Right cardiac atrium (tissue), 5 donors: ENCODE measurements at places on chromosomes 16 and 17.

DNA sequence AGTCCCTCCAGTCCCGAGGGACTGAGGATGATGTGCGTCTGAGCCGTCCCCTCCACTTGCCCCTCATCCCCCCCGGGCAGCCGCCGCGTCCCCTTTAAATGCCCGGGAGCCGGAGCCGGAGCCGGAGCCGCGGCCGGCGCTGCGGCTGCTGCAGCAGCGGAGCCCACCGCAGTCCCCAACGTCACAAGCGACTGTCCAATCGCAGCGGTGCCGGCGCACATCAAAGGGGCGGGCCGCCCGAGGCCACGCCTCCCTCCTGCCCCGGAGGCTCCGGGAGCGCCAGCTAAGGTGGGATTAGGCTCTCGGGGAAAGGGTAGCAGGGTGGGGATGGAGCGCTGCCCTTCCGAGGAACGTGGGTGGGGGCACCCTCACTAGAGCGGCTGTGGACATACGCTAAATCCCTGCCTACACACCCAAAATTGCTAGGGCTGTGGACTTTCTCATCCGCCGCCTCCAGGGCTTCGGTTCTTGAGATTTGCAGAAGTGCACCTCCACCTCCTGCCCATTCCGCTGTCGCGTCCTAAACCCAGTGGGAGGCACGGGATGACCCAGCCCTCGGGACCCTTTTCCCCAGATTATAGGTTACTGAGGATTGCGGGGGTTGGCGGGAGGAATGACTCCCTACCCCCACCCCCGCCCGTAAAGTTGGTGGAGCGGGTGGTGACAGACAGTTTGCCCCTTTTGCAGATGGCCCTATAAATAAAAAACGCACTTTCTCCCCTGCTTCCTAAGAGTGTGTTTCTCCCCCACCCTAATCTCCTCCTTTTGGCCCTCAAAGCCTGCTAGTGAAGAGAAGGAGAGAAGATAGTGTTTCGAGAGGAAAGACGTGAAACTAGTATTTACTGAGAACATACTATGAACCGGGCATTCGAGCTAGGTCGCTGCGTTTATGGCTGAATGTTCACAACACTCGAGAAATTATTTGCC is at the start of gene PHOSPHO1:
PHOSPHO1 (minus strand) TSS at position 152 of the 927 bp plus-strand sequence. CDS start 4,096 bp downstream, outside the sequence.
- peak; percentile 94 for DNase-seq

- DNase-seq = peak; percentile 88
Measured at GRCh38 chr17:73192894-73193701, at the start of gene COG1. Gene COG1, plus strand, starts transcription at chr17:73193055. Its CDS starts 15 bp downstream, at chr17:73193070.

- peak; percentile 81 for DNase-seq
Measured at GRCh38 chr17:83091257-83092141, 12.1 kb downstream of the METRNL start.

DNA sequence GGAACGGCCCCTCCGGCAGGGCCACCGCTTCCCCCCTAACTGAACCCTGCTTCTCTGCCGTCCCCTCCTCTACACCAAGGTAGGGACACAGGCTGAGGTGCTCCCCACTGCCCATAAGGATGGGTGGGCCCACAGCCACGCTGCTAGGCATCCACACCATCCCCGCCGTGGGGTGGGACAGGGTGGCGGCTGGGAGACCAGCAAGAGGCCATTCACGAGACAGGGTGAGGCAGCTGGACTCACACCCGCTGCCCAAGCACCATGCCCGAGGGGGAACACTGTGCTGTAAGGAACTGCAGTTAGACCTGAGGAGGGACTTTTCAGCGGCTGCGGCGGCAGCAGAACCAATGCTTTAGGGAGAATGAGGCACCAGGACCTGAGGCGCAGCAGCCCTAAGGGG is 47.5 kb upstream of the RRN3 start:
- no peak for DNase-seq

GRCh38 chr17:74214484-74215341 is 1.3 kb downstream of the TTYH2 start:
- DNase-seq = peak; percentile 75

GRCh38 chr16:9152649-9153501 is 61.4 kb downstream of the HAPSTR1 start:
- DNase-seq = no peak

GRCh38 chr17:17421346-17422216 is 55.2 kb upstream of the MED9 start:
- DNase-seq = no peak

- no peak for DNase-seq
Measured at GRCh38 chr17:36932694-36933511, 4.4 kb upstream of the LHX1 start.

- no peak for DNase-seq
Measured at GRCh38 chr17:61345825-61346666, 53.6 kb upstream of the TBX2 start.

GRCh38 chr17:77891602-77892001 is 66.9 kb upstream of the TNRC6C start:
- peak; percentile 18 for DNase-seq

- DNase-seq = no peak
Measured at GRCh38 chr17:4487820-4488716, 10.6 kb upstream of the SPNS2 start.

GRCh38 chr17:12118617-12119016 is 97.9 kb downstream of the MAP2K4 start:
- DNase-seq = no peak

DNA sequence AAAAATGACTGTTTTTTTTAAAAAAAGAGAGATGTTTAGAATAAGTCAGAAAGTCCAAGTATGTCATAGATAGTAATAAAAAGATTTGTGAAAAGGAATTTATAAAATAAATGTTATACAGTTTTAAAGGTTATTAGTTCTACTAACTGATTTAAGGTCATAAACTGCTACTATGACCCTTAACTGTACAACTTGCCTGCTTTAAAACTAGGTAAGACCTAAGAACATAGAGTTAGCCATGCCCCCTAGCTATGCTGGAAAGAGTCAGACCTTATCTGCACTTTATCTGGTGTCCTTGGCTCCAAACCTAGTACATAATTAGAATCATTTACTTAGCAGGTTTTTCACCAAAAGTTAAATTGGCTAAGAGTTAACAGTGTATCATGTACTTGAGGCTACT is 23.5 kb upstream of the SLC6A2 start:
- DNase-seq = no peak

DNA sequence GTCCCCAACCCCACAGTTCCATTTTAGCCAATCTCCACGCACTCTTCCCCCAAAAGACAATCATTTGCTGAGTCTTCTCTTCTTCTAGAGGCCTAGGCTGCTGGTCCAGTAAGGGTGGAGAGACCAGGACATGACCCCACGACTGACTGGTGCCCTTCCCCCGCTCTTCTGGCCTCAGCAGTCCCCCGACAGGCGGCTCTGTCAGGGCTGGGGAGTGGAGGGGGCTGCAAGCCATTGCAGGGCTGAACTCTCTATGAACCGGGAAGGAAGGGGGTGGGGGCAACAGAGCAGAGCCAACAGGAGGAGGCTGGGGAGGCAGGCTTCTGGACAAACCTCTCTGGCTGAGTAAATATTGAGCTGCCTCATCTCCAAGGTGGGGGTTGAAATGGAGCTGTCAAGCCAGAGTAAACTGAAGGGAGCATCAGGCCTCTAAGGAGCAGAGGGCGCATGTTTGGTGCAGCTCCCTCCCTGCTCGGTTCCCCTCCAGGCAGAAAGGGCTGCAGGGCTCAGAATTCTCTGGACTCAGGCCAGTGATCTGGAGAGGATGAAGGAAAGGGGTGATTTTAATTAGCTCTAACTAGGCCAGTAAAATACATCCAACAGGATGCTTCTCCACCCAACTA is 8.7 kb downstream of the HOXB1 start:
- no peak for DNase-seq

GRCh38 chr16:90072442-90073105 is 4.6 kb downstream of the PRDM7 start:
- no peak for DNase-seq

DNA sequence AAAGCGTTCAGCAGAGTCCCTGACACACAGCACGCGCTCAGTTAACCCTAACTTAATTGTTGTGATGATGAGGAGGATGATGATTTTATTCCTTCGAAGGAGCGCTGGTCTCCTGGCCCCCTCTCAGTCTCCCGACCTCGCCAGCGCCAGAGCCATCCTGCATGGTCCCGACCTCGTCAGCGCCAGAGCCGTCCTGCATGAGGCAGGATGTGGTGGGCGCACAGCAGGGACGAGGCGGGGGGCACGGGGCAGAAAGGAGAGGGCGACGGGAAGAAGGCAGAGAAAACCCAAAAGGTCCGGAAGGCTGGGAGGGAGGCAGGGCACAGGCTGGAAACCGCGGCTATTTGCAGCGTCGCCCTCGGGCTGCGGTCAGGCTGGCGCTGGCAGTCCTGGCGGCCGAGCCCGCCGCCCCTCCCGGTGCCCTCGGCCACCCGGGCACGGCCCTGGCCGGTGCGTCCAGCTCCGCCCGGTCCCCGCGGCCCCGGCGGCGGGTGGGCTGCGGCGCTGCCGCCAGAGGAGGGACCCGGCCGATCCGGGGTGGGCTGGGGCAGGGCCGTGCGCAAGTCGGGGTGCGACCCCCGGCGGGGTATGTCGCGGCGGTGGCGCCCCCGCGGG is 3.0 kb upstream of the TAC4 start:
- no peak for DNase-seq

DNA sequence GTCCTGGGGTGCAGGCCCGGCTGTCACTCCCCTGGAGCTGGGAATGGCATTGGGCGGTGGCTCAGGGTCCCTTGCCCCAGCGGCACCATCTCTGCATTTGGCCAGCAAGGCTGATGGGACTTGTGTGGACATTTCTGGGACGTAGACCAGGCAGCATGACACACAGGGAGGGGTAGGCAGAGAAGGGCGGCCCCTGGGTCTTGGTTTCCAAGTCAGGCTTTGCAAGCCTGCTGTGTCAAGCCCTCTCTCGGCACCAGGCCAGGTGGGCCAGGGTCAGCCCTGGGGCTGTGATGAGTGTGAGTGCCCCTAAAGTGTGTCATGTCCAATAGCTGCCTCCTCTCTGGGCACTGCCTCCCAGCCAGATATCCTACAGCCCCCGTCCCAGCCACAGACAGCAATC is 335.2 kb downstream of the SEC14L1 start:
- no peak for DNase-seq

DNA sequence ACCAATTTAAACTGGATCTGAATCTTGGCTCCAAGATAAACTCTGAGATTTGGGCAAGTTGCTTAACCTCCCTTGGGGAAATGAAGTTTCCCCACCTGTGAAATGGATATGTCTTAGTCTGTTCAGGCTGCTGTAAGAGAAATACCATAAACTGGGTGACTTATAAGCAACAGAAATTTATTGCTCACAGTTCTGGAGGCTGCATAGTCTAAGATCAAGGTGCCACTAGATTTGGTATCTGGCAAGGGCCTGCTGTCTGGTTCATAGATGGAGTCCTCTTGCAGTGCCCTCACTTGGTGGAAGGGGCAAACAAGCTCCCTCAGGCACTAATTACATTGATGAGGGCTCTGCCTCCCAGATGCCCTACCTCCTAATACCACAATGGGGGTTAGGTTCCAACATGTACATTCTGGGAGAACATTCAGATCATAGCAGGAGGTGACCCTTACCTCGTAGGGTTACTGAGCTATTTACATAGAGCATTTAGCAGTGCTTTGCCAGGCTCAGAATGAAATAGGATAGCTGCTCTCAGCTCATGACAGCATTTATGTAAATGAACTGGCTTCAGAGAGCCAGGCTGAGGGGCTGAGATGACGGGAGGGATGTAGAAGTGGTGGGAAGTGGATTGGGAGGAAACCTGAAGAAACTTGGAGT is 83.9 kb downstream of the SPECC1 start:
- DNase-seq = no peak

DNA sequence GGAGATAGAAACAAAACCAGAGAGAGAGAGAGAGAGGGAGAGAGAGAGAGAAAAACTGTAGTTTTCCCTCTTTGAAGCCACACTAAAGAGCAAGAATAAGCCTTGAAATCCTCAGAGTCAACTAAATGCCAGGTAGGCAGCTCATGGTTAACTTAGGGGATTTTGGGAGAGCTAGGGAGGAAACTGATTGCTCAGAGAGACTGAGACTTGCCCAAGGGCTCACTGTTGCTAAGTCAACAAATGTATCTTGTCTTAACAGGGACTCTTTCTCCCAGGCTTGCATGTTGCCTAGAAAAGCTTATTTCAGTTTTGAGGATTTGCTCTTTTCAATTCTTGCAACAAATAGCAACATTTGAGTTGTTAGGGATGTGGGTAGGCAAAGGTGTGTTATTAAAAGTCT is 4.5 kb upstream of the SLC5A11 start:
- no peak for DNase-seq

DNA sequence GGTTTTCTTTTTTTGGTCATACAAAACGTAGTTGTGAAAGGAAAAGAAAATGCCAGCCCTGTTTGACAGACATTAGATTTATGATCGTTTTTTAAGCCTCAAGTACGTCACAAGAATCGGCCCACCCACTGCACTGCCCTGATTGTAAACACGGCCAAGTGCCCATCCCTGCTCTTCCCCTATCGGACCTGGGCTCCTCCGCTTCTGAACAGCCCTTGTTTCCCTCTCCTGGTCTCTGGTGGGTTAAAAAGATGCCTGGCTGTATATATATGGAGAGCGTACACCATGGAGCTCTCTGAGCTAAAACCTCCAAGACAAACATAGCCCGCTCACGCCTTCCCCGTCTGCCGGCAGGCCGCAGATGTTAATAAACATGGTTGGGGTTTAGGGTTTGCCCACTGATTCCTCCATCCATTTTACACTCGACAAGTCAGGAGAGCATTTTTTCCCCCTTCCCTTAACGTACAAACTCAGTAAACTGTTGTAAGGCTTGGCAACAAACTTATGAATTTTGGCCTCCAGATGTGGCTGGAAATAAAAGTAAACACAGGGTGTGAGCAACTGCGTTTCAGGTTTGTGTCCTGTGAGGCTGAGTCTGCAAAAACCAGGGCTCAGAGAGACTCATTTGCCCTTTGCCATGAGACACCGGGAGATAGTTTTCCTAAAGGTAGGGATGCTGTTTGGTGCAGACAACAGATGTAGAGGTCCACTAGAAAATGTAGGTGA is 325.9 kb downstream of the SOX9 start:
- DNase-seq = no peak

DNA sequence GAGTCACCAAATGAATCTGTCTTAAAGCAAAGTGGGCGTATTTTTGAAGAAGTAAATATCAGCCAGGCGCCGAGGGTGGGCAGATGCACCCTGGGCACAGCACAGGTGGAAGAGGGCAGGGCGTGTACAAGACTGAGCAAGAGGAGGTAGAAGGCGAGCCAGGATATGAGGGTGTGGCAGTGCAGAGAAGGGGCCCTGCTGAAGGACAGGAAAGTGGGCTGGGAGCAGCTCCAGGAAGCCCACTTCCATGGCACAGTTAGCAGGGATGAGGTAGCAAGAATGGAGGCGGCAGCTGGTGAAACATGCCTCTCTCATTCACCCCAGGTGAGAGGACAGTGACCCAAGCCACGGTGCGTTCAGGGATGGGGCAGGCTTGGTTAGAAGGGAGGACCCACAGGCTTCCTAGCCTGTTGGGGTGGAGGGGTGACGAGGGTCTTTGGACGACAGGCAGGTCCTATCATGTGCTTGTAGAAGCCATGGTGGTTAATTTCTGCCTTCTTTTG is 149.3 kb downstream of the CLEC16A start:
- no peak for DNase-seq

DNA sequence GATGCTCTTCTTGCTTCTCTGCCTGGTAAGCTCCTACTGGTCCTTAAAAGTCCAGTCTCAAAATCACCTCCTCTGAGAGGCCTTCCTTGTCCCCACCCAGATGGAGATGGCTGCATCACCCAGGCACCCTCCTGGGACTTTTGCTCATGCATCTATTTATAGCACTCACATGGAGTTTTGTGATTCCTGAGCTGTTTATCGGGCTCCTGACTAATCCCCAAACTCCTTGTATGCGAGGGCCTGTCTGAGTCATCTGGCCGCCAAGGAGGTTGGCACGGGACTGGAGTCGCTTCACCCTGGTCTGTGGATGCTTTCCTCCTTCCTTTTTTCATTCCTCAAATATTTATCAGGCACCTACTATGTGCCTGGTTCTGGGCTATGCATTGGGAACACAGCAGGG is 2.3 kb upstream of the MAP2K3 start:
- DNase-seq = no peak
